ENCODE measurements at places on chromosomes 3 and 15. TPM values are rescaled to one million over a fixed set of nuclear protein-coding genes. Genes with fewer than 3 reads are reported as not detected.
A peak's percentile ranks its signal among the peaks of the same experiment; 100 is the strongest.

The NEO1 gene
- total RNA-seq, result 17.2 TPM

The MASP1 gene
- total RNA-seq, result 56.3 TPM

DNA sequence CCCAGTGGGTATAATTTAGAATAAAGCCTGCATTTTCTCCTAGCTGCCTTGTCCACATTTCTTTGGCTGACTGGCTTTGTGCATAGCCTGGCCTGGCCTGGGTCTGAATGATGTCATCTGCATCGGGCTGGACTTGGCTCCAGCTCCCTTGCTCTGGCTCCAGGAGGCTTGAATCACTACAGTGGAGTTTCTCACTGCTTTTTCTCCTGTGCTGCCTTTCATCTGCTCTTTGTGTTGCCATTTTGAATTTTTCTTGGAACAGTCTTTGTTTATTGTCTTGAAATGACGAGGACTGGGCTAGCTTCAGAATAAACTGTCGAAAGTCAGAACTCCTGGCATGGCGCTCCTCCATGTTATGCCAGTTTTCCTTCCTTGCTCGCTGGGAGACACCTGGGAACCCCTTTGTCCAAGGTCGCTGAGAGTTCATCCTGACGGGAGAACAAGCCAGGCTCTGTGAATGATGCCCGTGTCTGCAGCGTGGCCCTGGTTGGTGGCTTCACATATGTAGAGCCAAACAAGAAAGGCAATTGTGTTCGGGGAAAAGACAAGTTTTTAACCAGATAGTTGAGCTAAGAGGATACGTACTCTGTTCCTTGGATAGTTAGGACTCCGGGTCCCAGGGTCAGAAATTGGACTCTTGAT is 258.9 kb downstream of the PDZRN3 start:
- peak; percentile 91 for DNase-seq

DNA sequence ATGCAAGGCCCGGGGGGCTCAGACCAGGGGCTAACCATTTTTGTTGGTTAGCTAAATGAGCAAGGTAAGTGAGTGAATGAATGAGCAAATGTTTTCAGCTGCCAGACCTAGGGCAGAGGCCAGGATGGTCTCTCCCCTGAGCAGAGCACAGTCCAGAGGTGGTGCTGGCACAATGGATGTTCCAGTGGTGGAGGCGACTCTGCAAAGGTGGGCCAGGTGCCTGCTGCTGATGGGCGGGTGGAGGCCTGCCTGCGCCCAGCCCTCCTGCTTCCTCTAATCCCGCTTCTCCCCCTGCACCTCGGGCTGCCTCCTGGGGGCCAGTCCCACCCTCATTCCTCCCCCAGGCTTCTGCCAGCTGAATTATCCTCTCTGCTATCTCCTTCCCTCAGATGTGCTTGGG is 112.8 kb downstream of the WNT7A start:
- no peak for DNase-seq

The SCAANT1 gene
- not detected for total RNA-seq

- DNase-seq, result no peak
Observed at GRCh38 chr3:100173961-100174360, 59.7 kb upstream of the FILIP1L start.

DNA sequence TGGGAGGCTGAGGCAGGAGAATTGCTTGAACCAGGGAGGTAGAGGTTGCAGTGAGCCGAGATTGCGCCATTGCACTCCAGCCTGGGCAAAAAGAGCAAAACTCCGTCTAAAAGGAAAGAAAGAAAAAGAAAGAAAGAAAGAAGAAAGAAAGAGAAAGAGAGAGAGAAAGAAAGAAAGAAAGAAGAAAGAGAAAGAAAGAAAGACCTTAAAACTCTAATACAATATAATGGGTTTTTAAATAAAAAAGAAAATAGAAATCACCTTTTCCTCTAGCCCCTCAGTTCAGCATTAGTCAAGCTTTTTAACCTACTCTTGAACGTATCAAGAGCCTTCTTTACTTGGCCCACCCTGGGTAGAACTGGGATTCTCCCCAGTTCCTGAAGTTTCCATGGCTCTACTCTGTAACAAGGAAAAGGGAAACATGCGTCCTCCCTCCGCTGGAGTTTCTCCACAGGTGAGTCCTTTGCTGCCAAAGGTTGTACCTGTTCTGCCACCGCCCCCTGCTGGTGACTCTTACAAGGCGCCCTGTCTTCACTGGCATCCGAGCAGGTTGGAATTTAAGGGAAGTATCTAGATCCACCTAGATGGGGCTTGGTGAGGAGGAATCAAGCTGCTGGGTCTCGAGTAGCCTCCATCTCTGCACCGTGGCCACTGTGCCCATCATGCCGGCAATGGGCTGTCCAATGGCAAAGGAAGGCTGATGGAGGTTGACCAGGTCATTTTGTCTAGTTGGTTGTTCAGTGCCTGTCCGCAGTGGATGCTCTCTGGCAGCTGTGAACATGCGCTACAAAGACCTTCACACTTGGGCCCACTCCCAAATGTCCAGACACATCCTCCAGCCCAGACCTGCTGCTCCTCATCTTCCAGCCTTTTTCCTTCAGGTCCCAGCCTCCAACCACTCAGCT is 20.6 kb upstream of the EPHB3 start:
- DNase-seq, result peak; percentile 48

DNA sequence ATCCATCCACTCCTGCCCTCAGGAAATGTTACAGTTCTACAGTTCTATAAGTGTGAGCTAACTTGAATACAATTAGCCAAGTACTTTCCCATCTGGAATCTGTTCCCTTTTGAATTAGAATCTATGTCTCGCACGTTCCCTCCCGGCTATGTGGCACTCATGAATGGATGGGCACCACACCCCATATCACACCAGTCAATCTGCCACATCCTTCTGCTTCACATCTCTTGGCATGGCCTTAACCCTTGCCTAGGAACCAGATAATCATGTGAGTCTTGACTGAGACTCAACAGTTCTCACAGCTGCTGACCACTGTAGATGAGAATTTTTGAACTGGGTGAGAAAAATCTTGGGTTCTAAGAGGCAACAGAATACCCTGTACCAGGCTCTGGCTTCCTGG is 180.2 kb downstream of the TNIK start:
- DNase-seq, result no peak

The BCHE gene
- 10.3 TPM for total RNA-seq

All from right cardiac atrium (tissue), 5 donors.